ENCODE measurements at places on chromosomes 12 and 14. TPM values are rescaled to one million over a fixed set of nuclear protein-coding genes. Genes with fewer than 3 reads are reported as not detected.

Gene B3GNT4
- not detected for total RNA-seq

Gene RHEBL1
- total RNA-seq: not detected

Gene ETFBKMT
- 7.8 TPM for total RNA-seq

Gene EID3
- total RNA-seq: 10.3 TPM

Gene NPAS3
- 3.5 TPM for total RNA-seq
